ENCODE measurements at places on chromosomes 2 and 18.

DNA sequence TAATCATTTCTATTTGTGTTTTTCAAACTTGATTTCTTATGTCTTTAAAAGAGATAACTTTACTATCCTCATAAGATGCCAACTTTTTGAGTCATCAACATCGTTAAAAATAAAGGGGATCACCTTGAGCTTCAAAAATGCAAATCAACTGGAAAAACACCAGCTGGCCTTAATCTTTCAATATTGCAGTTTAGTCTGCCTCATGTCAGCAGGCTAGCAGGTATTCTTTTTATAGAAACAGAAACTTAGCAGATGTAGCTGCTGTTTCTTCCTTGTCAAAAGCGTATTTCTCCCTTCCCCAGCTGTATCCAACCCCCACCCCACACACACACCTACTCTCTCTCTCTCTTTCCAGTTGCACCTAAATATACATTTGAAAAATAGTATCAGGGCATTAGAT is 154.1 kb upstream of the ZNF804A start:
- no peak for DNase-seq

- DNase-seq: no peak
These were observed 3.1 kb upstream of the ZEB2 start for GRCh38 chr2:144522897-144523595.

DNA sequence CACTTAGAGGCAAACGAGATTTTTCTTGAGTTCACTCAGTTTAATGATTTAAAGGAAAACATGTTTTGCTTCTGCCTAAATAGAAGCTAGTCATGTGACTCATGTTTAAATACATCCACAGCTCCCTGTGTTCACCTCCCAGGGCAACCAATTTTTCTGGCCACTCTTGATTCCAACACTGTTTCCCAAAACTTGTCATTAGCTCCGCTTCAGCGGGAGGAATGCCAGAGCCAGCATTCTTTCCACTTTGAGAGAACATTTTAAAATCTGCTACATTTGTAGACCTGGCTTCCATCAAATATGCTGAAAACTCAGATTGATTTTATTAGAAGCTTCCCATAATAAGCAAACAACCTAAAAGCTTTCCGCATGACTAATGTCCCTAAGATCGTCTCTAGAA is 2.8 kb upstream of the CYS1 start:
- DNase-seq: no peak

- DNase-seq: no peak
These were observed 155.7 kb downstream of the IRS1 start for GRCh38 chr2:226643946-226644282.

DNA sequence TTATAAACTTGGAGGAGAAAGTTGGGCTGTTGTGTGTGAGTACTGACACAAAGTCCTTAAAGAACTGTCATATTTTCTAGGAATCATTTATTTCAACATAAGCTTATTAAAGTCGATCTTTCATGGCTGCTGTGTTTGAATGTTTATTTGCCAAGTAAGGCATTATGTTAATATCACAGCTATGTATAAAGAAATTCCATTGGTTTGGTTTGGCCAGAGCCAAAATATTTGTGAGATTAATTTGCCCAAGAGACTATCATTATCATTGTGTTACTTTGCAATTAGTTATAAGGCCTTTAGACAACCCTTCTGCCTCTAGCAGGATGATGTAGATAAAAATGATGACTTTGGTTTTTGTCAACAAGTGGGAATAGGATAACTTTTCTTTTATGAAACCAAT is 240.6 kb upstream of the NT5C1B start:
- no peak for DNase-seq

- DNase-seq: no peak
These were observed 107.1 kb downstream of the NFATC1 start for GRCh38 chr18:79502782-79503181.

- no peak for DNase-seq
These were observed 218.3 kb upstream of the SMAD7 start for GRCh38 chr18:49169037-49169521.

GRCh38 chr2:33673937-33674336 is 74.8 kb upstream of the FAM98A start:
- peak; percentile 15 for DNase-seq

GRCh38 chr2:17107871-17108270 is 410.4 kb downstream of the RAD51AP2 start:
- DNase-seq: no peak

- DNase-seq: no peak
These were observed 54.7 kb downstream of the SLC66A2 start for GRCh38 chr18:79896738-79897137.

- DNase-seq: peak; percentile 75
These were observed 36.6 kb downstream of the COPS8 start for GRCh38 chr2:237122214-237122666.

DNA sequence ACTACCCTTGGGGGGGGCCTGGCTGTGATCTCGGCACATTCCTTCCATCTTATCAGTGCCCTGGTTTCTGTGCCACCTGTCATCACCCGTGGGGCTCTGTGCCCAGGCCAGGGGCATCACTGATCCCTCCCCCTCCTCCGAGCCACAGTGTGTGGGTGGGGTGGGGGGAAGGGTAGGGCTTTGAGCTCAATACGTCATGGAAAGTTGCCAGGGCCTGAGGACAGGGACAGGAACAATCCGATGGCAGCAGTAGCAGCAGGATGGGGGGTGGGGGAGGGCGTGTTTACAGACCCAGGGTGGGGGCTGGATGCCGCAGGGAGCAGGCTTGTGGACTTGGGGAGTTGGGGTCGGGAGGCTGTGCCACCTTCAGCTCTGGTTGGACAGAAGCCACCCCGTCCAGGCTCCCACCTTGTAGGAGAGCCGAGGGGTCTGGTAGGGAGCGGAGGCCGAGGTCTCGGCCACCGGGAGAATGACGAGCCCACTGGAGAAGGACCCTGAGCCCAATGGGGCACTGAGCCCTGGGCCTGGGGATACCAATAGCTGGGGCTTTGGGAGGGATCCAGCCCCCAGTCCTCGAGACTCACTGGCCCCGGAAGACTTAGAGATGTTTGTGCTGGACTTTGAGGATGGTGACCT is 3.5 kb downstream of the SLC4A3 start:
- no peak for DNase-seq

DNA sequence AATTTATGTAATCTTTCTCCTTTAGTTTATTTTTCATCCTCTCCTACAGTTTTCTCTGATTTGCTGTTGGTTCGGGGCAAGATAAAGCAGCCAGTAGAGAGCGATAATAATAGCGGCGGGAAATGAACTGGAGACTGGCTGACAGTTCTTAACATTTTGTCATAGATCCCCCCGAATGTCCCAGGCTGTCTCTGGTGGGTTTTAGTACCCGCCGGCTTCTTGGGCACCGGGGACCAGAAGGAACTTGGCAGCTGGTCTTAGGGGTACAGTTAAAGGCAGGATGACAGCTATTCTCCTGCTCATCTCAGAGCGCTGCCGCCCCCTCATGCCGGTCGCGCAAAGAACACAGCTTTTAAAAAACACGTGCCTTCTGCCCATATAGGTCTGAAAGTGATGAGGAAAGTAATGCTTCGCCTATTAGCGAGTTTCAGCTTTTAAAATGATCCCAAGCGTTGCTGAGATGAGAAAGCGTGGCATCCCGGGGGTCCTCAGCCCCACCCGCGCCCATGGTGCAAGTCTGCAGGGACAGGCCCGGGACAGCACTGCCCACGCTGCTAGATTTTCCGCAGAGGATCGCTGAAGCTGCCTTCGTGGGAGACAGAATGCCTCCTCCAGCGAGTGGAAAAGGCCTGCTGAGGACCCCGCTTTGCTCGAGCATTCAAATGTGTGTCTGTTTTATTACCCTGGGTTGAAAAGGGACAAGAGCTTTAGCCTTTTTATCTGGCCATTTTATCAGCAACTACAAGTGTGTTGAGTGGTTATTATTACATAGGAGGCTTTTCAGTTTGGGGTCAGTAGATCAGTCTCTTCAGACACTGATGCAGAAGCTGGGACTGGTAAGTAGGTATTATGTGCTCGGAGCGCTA is 3.8 kb downstream of the ONECUT2 start:
- DNase-seq: no peak

DNA sequence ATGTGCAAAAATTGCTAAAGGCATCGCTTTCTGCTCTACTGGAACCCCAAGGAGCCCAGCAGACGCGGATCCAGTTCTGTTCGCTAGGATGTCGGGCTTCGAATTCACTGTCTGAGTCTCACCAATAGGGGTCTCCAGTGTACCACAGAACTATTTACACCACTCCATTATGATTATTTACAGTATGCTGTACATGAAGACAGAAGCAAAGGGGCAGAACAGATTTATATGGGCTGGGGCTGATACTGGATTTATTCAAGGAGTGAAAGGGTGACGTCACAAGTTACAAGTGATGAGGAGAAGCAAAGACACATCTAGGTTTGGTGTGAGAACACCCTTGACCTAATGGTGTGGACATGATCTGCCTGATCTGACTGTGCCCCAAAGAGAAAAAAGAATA is 185.3 kb upstream of the ATP5MC3 start:
- DNase-seq: peak; percentile 67

GRCh38 chr2:101474731-101475384 is at the start of gene RFX8:
Gene RFX8, minus strand, starts transcription at chr2:101475112. Its CDS starts 8,264 bp downstream, at chr2:101466848.
- no peak for DNase-seq

DNA sequence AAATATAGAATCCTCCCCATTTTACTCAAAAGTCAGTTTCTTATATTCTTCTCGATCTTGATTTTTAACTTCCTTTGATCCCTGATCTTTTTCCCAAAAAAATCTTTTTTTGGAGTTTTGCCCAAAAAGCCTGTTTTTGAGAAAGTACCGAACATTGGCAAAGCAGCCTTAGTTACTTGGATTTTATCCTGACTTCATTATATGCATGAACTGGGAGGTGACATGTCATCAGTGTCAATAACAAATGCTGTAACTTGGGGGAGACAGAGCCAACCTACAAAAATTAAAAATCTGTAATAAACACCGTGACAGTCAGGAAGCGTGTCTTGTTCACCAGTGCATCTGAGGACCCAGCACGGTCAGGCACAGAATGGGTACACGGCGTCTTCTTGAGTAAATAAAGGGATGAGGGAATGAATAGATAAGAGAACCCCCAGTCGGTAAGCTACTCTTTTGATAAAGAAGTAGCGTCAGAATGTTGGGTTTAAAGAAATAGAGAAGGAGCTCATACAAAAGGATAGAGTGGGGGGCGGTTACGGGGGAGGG is 24.9 kb downstream of the TRAPPC12 start:
- DNase-seq: no peak

GRCh38 chr2:237931205-237931721 is 35.6 kb upstream of the UBE2F start:
- no peak for DNase-seq

- DNase-seq: no peak
These were observed 574.8 kb downstream of the KCNJ3 start for GRCh38 chr2:155273323-155273722.

DNA sequence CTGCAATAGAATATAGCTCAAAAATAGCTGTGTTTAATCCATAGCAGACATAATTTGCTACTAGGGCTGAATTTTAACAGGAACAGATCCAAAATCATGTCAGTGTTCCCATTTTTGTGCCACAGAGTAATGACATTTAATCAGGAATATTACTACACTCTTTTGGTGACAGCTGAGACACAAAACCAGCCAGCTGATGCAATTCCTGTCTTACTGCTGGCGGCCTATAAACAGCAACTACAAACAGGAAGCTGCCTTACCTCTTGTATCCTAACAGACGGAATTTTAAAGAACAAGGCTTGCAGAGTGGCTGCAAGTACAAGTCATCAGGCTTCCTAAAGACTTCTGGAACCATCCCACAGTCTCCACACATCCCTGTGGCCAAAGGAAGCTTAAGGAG is 218.1 kb downstream of the ZNF521 start:
- DNase-seq: no peak

- no peak for DNase-seq
These were observed 72.3 kb downstream of the INHBB start for GRCh38 chr2:120418174-120418787.
